D341Med (cell line): ENCODE measurements at places on chromosomes 3 and 15.
A peak's percentile ranks its signal among the peaks of the same experiment; 100 is the strongest.

GRCh38 chr15:48393645-48394506 lies 62.6 kb downstream of the DUT start:
- no peak for DNase-seq

DNA sequence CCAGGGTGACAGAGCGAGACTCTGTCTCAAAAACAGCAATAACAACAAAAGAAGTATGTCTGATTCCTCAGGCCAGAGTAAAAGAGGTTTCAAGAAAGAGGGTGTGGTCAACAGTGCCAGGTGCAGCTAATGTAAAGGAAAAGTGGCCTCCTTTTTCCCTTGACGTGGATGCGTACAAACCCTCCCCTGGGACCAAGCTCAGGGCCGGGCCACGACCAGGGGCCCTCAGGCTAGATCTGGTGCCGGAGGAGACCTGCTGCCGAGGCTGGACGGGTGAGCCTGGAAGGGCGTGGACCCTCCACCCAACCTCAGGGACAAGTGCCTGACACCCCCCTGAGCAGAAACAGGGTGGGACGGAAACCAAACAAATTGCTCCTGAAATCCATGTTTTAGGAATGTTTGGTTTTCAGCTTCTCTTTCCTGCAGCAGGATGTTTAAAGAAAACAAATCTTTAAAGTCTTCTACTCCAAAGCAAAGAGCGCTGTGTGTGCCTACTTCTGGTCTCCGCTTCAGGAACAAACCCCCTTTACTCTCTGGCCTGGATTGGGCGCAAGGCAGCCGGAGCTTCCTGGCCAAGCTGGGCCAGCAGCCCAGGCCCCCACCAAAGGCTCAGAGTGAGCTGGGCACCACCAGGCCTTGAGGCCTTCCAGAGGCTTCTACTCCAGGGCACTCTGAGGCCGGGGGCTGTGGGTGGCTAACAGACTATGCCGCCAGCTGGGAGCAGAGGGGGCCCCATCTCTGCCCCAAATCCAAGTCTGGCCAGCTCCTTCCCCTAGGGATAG lies 21.4 kb downstream of the ZDHHC19 start:
- DNase-seq: no peak

DNA sequence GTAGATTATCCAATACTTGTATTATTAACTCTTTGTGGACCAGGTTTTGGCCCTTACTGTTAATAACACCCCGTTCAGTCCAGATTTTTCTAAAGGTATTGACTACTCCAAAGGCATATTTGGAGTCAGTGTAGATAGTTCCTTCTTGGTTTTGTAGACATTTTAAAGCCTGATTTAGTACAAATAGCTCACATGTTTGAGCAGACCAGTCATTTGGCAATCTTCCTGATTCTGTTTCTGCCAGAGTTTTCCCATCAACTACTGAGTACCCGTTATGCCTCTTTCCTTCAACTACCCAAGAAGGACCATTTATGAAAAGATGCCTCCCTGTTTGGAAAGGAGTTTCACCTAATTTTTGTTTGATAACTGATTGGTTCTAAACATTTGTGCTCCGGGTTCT lies 82.0 kb downstream of the CHCHD4 start:
- DNase-seq: no peak

- DNase-seq: no peak
These were observed 163.8 kb downstream of the ZIC1 start for GRCh38 chr3:147572970-147573340.

- DNase-seq: peak; percentile 47
These were observed 105.2 kb downstream of the DAPK2 start for GRCh38 chr15:63940966-63941620.

GRCh38 chr15:35880896-35881295 lies 334.9 kb upstream of the DPH6 start:
- DNase-seq: no peak

DNA sequence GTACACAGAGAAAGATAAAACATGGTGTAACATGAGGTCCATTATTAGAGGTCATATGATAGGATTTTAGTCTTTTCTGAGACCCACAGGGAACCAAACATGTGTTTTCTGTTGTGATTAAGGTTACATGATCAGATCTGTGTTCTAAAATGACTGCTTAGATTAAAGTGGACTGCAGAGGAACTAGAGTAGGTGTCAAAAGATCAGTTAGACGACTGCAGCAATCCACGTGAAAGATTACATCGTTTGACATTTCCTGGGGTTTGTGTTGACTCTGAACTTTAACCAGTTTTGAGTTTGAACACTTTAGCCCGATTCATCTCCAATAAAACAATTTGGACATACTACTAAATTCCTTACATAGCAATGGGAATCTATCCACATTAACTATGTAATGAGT lies 5.1 kb downstream of the MIX23 start:
- DNase-seq: no peak

DNA sequence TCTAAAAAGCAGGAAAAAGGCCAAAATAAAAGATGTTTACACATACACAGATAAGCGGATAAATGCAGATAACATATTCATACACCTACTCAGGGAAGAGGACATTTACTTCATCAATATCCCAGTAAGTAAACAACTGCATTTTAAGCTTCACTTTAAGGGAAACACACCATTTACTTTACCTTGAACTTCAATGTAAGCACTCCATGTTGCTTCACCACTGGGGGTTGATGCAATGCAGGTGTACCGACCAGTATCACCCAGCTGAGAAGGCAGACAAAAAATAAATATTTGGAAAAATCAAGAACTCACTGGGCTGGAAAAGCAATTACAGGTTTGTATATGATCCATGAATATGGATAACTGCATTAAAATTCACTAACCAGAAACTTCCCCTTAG lies 1099.5 kb downstream of the ROBO1 start:
- no peak for DNase-seq

DNA sequence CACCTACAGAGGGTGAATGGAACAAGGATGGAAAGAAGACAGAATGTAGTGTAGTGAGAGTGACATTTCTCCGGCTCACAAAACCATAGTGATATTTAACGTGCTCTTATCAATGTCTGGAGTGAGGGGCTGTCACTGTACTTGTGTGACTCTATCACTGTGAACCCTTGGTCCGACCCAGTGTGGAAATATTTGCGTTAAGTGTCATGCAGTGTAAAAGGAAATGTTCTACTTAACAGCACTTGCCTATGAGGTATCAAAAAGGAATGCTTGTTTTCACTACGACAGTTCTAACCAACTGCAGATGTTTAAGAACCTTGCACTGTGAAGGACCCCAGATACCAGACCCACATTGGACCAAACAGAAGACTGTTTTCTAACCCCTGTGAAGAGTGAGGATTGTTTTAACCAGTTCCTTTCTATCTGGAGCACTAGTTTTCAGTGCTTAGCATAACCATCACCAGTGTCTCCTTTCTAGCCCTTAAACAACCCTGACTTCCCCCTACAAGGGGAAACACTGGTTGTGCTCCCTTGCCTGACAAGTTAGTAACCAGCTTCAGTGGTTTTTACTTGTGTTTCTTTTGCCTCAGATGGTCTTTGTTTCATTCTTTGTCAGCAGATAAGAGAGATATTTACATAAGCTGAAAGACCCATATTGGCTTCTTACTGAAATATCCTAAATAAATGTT lies 144.7 kb upstream of the ABHD17C start:
- no peak for DNase-seq

DNA sequence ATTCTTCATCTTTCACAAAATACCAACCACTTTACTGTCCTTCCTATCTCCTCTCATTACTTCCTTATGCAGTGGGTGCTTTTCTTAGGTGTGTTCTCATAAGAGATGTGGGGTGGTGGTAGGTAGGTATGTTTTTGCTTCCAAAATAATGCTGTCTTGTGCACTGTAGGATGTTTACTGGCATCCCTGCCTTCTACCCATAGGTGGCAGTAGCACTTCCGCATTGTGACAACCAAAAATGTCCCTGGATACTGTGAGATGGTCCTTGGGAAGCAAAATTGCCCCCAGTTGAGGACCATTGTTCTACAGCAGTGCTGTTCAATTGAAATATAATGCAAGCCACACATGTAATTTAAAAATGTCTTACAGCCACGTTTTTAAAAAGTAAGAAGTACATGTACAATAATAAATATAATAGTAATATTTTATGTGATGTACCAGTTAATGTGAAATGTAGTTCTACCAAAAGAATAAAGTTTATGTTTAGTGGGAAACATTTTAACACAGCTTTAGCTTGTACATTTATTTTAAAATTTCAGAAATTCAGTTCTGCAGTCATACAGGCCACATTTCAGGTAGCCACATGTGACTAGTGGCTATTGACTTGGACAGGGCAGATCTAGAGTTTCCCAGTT lies 75.2 kb downstream of the NEO1 start:
- DNase-seq: peak; percentile 68

GRCh38 chr15:60479361-60480110 lies 594 bp upstream of the ICE2 start:
- DNase-seq: no peak

GRCh38 chr3:154656486-154656885 lies 226.5 kb upstream of the GPR149 start:
- no peak for DNase-seq

DNA sequence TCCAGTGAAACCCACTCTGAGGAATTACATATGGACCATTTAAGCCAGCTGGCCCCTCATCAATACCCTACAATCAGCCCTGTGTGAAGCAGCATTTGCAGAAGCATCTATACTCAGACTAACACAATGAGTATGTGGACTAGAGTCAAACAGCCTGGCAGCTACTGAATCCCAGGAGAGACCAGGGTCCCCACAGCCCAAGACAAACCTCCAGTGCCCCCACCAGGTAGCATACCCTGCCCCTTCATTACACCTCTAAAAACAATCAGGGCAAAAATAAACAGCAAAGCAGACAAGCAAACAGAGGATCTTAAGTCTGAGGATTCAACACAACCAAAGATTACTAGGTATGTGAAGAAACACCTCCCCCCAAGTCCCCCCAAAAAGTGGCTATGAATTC lies 157.4 kb downstream of the LEKR1 start:
- no peak for DNase-seq

GRCh38 chr3:102332205-102332604 lies 102.6 kb upstream of the ZPLD1 start:
- DNase-seq: no peak

- DNase-seq: peak; percentile 52
These were observed 16.8 kb upstream of the CHD2 start for GRCh38 chr15:92883163-92883875.

DNA sequence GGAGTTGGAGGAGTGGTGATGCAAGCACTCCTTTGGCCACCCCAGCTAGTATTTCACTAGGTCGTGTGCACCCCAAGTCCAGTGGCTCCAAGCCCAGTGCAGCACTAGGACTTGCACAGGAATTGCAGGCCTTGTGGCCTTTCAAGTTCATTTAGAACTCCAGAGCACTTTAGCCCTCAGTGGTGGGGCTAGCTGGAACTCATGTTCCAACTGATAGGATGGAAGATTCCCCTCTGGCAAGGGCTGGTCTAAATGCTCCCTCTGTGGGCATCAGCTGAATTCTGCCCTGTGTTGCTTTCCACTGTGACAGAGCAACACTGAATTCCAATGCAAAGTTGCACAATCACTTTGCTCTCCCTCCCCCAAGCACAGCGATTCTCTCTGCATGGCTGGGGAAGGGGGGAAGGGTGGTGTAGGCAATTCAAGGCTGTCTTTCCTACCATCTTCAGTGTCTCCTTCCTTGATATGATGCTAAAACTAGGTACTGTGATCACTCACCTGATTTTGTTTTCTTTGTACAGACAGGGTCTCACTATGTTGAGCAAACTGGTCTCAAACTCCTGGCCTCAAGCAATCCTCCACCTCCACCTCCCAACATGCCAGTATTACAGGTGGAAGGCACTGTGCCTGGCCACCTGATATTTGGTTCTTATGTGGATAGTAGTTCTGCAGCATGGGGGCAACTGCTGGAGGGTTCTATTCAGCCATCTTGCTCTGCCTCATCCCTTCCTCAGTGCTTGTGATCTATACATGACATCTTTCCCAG lies 10.3 kb downstream of the USF3 start:
- no peak for DNase-seq

DNA sequence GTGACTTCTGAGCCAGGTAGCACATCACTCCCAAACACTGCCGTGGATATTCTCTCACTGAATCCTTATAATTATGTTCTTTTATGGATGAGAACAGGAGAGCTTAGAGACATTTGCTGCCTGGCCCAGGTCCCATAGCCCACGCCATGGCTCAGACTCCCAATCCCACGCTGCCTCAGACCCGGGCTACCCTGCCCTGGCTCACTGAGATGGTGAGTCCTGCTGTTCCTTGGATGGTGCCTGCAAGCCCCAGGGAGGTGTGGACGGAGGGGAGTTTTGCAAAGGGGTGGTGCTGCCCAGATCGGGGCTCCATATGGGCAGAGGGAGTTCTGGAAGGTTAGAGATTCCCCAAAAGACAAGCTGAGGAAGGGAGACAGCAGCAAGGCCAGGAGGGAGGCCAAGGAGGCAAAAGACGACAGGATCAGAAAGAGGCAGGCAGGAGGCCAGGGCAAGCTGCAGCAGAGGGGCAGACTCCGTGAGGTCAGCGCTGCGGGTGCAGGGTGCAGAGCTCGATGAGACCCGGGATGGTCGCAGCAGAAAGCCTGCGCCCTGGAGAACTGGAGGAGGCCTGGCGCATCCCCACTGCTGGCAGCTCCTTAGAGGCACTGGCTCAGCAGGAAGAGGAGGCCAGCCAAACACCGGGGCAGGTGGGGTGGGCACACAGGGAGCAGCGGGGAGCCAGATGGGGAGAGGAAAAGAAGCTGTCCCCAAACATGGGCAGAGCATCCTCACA lies 95.7 kb upstream of the ALDH1A3 start:
- DNase-seq: no peak

DNA sequence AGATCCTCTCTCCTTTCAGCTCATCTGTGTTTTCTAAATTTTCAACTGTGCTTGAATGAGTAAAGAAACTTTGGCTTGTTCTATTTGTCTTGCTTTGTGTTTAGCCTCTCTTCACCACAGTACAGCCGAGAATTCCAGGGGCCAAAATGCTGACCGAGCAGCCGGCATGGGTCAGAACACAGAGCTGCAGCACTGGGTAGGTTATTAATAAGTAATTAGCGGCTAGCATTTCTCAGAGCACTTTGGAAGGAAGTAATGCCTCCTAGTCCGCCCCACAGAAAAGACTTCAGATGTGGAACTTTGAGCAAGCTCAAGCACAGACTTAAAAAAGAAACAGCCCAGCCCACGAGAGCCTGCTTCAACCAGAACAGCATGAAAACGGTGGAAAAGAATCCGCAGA lies 343.9 kb downstream of the ARRDC4 start:
- DNase-seq: no peak

DNA sequence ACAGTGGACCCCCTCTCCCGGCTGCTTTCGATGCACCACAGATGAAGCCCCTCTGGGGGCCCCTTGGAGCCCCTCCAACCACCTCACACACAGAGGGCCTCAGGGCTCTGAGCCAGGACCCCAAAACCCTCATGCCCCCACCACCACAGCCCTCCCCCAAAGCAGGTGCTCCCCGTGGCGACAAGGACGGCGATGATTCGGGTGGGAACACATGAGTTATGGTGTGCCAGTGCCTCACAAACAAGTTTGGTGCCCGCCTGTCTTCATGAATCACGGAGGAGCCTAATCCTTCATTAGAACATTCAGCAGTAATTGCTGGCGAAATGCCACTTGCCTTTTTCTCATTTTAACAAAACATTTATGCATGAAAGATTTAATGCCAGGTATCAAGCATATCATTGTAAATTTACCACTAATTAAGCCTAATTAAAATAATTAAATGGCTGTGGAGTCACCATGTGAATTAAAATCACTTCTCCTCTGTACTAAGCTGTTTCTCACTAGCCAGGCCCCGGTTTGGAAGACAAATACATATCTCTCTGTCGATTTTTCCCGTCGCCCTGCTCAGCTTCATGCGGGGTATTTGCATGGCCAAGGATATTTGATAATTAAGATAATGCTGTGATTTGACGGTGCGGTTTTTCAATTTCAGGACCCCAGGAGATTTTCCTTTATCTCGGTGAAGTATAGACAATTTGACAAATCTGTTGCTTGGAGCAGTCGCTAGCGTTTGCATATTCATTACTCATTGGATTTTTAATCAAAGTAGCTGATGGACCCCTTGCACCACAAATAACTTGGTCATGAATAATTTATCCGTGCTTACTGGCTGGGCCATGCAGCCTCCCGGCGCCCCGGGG lies 157.0 kb downstream of the TLE3 start:
- no peak for DNase-seq
